ENCODE measurements at places on chromosomes 5 and 9.
A peak's percentile ranks its signal among the peaks of the same experiment; 100 is the strongest.

GRCh38 chr5:17384181-17384580 lies 113.8 kb upstream of the TAF11L2 start:
- no peak for DNase-seq

- no peak for DNase-seq
These were observed 22.2 kb upstream of the ZBTB34 start for GRCh38 chr9:126838055-126838811.

DNA sequence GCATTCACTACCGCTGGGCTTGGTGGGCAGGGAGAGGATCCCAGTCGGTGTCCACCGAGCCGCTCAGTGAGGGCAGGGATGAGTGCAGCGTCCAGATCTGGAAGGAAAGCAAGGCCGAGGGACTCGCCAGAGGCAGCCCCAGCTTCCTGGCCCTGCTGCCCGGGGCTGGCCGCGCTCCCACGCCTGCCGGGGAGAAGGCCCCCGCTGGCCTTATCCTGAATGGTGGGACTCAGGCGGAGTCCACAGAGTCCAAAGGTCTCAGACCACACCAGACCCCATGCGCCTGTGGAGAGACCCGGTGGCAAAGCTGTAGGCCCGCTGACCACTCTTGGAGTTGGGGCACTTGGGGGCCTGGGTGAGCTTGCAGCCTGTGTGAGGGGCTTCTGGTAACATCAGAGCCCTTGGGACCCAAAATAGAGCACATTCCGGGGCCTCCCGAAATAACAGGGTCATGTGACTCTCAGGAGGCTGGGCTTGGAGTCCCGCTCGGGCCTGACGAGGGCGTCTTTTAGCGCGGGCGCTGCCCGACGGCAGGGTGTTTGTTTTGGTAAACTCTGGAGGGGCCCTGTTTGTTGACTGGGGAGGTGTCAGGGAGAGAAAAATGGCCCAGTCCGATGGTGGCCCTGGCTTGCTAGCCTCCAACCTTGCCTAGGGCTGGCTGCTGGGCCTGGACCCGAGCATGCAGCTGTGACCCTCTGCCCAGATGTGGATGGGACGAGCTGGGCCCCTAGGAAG lies 2.8 kb downstream of the RXRA start:
- no peak for DNase-seq

DNA sequence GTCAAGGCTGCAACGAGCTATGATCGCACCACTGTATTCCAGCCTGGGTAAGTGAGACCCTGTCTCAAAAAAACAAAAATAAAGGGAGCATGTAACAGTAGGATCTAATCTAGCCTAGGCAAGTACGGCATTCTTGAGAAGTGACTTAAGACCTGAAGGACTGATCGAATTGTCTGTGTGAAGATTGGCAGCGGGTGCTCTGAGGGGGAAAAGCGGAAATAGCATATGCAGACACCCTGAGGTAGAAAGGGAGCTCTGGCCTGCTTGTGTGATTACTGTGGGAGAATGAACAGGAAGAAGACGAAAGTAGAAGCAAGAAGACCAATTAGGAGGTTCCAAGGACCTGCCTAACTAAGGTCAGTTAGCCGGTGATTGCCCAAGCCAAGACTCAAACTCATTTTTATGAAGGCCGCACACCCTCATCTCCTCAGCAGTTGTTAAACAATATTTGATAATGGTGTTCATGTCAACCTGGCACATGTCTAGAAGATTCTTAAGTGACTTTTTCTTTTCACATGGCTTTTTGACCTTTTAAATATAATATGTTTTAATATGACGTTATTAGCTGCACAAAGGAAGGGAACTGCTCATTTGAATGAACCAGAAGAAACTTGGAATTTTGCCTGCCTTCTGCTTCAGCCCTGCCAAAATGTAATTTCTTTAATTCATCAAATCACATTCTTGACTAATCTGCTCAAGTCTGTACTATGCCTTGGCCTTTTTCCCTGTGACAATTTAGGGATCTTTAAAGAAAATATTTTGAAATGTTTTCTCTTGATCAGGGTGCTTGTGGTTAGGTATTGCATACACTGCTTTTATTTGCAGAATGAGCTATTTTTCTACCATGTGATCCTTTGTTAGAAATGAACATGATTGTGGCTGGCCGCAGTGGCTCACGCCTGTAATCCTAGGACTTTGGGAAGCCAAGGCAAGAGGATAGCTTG lies 289.2 kb upstream of the DMRT1 start:
- DNase-seq: no peak

- DNase-seq: peak; percentile 43
These were observed 3.1 kb downstream of the EGFL7 start for GRCh38 chr9:136665704-136666371.

DNA sequence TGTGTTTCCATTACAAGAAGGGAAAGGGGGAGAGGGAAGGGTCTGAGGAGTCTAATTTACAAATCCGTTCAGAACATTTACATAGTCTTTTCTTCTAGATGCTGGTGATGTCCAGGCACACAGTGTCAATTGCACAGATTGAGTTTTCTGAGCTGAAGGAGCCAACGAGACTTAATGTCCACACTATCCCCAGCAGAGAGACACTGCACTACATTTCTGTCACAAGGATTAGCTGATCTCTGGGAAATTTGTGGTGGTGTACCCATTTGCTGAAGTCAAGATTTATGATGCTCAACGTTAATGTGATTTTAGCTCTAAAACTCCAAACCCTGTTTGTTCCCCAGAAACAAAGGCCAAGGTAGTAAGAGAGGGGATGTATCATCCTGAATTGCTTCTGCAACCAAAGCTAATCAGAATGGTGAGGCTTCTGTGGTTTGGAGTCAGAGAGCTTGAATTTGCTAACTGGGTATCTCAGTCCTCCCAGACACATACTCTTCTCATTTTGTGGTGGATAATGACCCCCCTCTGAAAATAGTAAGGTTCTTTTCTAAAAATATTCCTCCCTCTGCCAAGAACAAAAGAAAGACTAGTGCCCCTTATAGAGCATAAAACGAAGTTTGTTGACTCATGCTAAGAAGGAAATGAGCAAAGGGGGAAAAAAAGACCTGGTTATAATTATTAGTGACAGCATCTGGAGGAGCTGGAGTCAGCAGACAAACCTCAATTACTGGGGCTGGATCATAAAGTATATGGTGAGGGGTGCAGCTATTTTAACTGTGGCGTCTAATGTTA lies 416.9 kb downstream of the PSAT1 start:
- no peak for DNase-seq

DNA sequence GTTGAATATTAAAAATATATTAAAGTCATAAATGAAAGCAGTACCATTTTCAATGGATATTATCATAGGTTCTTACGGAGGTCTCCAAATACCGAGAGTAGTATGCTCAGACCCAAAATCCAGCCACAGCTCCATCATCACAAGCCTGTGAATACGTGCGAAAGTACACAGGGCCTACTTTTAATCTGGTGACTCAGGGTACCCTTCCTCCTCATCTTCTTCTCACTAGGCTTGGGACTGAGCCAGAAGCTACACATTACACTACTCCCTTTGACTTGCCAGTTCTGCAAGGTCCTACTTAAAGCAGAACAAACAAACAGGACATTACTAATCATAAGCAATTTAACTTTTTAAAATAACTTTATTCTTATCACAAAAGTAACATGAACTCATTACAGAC lies 7.6 kb upstream of the RIC1 start:
- DNase-seq: no peak
